ENCODE measurements at places on chromosomes 1 and 21. TPM values are rescaled to one million over a fixed set of nuclear protein-coding genes. Genes with fewer than 3 reads are reported as not detected.
A peak's percentile ranks its signal among the peaks of the same experiment; 100 is the strongest.

MIXL1 gene
- not detected for total RNA-seq

TRAF3IP3 gene
- total RNA-seq, result 157 TPM

TTF2 gene
- 151 TPM for total RNA-seq

GCSAML gene
- total RNA-seq, result 0.57 TPM

SIK1 gene
- total RNA-seq, result 2.6 TPM

DNA sequence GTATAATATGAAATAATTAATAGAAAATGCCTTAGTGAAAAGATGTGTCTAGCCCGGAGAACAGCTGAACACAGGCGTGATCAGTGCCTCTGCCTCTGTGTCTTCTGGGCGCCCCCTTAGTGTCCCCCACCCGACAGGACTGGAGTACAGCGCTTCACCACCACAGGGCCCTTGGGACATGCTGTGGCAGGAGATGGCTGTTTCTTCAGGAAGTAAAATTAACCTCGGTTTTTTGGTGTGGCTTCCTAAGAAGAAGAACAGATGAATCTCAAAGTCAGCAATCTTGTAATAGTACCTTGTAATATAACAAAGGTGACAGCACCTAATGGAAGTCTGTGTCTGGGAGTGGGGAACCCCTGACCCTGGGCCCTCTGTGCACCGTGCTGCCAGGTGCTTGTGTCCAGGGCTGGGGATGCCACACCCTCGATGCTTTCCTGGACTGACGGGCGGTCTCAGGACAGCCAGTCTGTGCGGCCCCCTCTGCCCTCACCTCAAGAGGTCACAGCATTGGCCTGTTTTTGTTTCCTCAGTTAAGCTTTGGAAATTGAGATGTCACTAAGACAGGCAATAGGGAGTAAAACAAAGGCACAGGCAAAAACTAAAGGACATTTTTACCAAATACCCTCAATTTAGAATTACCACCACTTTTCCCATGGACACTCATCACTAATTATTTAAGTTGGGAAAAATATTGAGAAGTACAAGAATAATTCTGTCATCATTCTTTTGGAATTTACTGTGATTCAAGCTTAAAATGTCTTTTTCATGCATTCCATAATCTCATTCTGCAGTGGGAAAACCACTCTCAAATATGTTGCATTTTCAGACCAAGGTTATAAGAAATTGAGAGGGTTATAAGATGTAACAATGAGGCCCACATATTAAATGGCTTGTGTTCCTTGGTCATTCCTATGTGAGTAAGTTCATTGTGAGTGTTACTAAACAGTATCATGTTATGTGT, 79.3 kb downstream of the ADARB1 start:
- no peak for DNase-seq

DNA sequence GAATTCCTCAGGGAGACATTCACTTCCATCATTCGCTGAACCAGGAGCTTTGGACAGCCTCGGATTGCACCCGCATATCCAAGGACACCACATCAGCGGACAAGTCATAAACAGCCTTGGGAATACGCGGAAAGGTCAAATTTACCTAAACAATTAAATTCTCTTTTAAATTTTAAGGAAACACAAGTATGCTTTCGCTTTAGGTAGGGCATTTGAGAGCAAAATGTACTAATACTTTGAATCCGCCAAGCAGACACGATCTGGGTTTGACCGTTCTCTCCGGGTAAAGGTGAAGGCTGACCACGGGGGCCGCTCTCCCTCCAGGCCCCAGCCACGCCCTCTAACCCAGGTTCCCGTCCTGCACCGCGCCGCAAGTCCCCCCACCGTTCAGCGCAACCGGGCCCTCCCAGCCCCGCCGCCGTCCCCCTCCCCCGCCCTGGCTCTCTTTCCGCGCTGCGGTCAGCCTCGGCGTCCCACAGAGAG, 479 bp upstream of the ACADM start:
- DNase-seq, result peak; percentile 89

- no peak for DNase-seq
Observed at GRCh38 chr1:206698011-206698410, 13.3 kb downstream of the MAPKAPK2 start.

DNA sequence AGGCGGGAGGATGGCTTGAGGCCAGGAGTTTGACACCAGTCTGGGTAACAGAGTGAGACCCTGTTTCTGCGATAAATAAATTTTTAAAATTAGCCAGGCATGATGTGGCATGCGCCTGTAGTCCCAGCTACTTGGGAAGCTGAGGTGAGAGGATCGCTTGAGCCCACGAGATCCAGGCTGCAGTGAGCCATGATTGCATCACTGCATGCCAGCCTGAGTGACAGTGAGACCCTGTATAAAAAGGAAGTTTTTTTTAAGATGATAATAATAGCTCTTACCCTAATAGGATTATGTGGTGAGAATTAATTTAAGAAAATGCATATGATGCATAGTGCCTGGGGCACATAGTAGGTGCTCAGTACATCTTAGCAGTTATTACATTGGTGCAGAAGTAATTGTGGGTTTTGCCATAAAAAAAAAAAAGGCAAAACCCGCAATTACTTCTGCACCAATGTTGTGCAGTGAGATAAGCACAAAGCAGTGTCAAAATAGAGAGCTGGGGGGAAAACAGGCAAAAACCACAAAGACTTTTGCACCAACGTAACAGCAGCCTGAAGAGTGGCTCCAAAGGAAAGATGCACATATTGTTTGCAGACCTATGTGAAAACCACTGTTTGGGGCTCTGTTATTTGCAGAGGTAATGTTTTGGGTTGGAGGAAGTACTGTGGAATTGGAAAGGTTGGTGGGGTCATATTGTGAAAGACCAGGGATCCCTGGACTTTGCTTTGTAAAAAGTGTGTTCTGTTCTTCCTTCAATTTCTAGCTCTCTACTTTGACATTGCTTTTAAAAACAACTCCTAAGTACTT, 72.4 kb downstream of the PLXNA2 start:
- no peak for DNase-seq

- no peak for DNase-seq
Observed at GRCh38 chr1:11925938-11926292, 312 bp downstream of the KIAA2013 start.

GRCh38 chr21:34997294-34997693, 51.8 kb downstream of the RUNX1 start:
- DNase-seq, result no peak

GRCh38 chr1:233182587-233182986, 112.9 kb downstream of the PCNX2 start:
- no peak for DNase-seq

Data from natural killer cell treated with Interleukin-12 subunit alpha and Interleukin-12 subunit beta and Interleukin-15 and Interleukin-18, amount 100 ng/mL, for 72 hours (primary cell).